ENCODE measurements at places on chromosomes 7 and 10.

GRCh38 chr10:3225561-3225960 lies 53.0 kb upstream of the PITRM1 start:
- DNase-seq: peak; percentile 92

GRCh38 chr10:7405637-7406036 lies 5.2 kb downstream of the SFMBT2 start:
- no peak for DNase-seq

DNA sequence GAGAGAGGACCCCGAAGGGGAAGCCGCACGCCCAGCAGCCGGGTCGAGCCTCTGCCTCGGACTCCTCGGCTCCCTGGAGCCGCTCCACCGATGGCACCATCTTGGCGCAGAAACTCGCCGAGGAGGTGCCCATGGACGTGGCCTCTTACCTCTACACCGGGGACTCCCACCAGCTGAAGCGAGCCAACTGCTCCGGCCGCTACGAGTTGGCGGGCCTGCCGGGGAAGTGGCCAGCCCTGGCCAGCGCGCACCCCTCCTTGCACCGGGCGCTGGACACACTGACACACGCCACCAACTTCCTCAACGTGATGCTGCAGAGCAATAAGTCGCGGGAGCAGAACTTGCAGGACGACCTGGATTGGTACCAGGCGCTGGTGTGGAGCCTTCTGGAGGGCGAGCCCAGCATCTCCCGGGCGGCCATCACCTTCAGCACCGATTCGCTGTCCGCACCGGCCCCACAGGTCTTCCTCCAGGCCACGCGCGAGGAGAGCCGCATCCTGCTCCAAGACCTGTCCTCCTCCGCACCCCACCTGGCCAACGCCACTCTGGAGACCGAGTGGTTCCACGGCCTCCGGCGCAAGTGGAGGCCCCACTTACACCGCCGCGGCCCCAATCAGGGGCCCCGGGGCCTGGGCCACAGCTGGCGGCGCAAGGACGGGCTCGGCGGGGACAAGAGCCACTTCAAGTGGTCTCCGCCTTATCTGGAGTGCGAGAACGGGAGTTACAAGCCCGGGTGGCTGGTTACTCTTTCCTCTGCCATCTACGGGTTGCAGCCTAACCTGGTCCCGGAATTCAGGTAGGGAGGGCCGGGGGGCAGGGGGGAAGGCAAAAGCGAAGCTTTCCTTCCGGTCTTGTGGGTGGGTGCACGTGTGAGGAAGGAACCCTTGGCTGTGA lies 973 bp downstream of the GPR158 start:
- no peak for DNase-seq

GRCh38 chr7:78939669-78940068 lies 513.8 kb downstream of the MAGI2 start:
- no peak for DNase-seq

Measured in AG10803 (cell line).